ENCODE measurements at places on chromosomes 7 and 10.
A peak's percentile ranks its signal among the peaks of the same experiment; 100 is the strongest.

DNA sequence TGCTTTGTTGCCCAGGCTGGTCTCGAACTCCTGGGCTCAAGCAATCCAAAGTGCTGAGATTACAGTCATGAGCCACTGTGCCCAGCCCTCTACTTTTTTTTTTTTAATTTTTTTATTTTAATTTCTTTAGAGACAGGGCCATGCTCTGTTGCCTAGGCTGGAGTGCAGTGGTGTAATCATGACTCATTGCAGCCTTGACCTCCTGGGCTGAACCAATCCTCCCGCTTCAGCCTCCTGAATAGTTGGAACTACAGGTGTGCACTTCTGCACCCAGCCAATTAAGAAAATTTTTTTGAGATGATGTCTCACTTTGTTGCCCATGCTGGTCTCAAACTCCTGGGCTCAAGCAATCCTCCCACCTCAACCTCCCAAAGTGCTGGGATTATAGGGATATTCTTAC is 528.6 kb downstream of the GATA3 start:
- DNase-seq: no peak

- peak; percentile 30 for DNase-seq
These were observed 55.9 kb downstream of the PWWP2B start for GRCh38 chr10:132452651-132453469.

DNA sequence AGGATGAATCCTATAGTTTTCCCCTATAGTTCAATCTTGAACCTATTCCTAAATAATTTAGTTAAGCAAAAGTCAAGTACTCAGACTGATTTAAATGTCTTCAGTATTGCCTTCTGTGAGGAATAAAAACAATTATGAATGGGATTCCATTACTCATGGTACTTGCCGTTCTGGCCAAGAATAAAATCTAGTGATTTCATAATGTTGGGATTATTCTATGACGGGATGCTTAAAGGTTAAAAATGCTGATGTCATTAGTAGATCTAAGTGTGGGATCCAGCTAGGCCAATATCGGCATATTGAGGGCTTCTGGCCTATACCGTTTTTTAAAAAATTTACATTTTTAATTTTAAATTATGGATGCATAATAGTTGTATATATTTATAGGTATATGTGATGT is 5.3 kb downstream of the BPGM start:
- DNase-seq: no peak

GRCh38 chr7:95687759-95688343 is 84.5 kb upstream of the DYNC1I1 start:
- no peak for DNase-seq

DNA sequence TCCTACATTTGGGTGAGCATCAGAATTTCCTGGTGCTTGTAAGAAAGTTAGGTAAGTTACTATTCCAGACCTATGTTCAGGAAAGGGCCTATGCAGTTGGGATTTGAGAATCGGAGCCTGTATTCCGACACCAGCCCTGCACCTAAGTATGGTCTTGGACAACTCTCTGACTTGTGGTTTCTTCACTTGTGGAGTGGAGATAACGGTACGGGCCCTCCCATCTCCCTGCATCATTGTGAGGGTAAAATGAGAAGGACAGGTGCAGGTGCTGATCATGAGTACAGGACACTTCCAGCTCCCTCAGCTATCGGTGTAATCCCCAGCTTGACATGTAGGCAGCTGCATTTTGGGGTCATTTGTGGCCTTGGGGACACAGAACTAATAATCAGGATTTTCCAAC is 138.3 kb upstream of the NAMPT start:
- DNase-seq: no peak

- no peak for DNase-seq
These were observed 3.5 kb upstream of the PFKFB3 start for GRCh38 chr10:6199131-6199733.

- DNase-seq: no peak
These were observed 50.5 kb downstream of the STK32C start for GRCh38 chr10:132257271-132257670.

- no peak for DNase-seq
These were observed 17.5 kb downstream of the PRF1 start for GRCh38 chr10:70584909-70585544.

- no peak for DNase-seq
These were observed 24.4 kb upstream of the ASAH2 start for GRCh38 chr10:50275650-50276235.

- no peak for DNase-seq
These were observed 178.1 kb upstream of the PPP2R2D start for GRCh38 chr10:131722525-131723264.

GRCh38 chr7:81256991-81257390 is 338.1 kb upstream of the SEMA3C start:
- DNase-seq: no peak

DNA sequence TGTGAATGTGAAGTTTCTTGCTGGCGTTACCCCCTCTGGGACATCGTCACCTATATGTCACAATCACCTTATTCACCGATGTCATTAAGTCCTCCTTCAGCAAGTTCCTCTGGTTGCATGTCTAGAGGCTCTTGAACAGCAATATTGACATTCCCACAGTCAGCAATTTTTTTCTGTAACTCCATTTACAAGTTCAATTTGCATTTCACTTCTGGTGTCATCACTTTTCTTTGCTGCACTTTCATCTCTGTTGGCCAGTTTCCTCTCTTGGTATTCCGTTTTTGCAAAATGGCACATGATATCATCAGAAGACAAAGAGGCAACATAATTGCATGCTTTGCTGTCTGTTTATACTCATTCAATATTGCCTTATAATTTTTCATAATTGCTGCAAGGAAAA is 69.8 kb downstream of the SRI start:
- DNase-seq: no peak
